Globus pallidus (tissue), 1 donor: ENCODE measurements at places on chromosomes 3 and 15.

DNA sequence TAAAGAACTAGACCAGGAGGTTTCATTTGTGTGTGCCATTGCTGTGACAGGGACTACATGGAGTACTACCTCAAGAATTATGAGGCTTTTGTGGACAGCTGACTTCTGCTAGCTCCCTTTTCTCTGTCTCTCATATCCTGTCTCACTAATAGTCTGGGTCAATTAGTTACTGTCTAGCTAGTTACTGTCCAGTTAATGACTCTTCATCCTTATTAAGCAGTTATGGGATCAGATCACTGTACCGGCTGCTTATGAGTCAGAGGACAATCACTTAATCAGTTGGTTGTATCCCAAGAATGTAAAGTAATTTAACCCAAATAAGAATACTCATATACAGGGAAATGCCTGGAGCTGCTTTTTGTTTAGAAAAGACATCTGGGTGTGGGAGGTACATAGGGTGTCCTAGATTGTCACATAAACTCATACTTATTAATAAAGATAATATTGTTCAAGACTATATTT lies 158.0 kb downstream of the CDIN1 start:
- DNase-seq: no peak

DNA sequence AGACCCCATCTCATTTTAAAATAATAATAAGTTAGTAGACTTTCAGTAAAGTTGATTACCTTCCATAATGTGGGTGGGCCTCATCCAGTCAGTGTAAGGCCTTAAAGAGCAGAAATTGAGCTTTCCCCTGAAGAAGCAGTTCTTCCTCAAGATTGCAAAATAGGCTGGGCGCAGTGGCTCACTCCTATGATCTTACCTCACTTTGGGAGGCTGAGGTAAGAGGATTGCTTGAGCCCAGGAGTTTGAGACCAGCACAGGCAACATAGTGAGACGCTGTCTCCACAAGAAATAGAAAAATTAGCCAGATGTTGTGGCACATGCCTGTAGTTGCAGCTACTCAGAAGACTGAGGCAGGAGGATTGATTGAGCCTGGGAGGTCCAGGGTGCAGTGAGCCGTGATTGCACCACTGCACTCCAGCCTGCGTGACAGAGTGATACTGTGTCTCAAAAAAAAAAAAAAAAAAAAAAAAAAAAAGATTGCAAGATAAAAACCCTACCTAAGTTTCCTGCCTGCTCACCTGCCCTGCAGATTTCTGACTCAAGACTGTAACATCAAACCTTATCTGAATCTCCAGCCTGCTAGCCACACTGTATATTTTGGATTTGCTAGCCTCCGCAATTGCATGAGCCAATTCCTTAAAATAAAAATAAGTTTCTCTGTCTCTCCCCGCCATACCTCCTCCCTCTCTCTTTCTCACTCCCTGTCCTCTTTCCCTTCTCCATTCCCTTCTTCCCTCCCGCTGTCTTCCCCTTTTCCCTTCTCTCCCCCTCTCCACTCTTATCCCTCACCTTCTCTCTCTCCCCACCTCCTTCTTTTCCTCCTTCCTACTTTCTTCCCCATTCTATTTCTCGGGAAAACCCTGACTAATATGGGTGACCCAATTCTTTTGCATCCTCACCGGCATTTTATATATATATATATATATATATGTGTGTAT lies 16.9 kb downstream of the KLHL18 start:
- no peak for DNase-seq

- DNase-seq: no peak
Measured at GRCh38 chr3:134077649-134078161, 48.0 kb upstream of the SLCO2A1 start.

- no peak for DNase-seq
Measured at GRCh38 chr3:17442332-17443049, 299.9 kb downstream of the TBC1D5 start.

- peak; percentile 54 for DNase-seq
Measured at GRCh38 chr3:107065094-107065861, 312.0 kb upstream of the CCDC54 start.

- peak; percentile 14 for DNase-seq
Measured at GRCh38 chr3:168248383-168249204, 152.9 kb upstream of the GOLIM4 start.

DNA sequence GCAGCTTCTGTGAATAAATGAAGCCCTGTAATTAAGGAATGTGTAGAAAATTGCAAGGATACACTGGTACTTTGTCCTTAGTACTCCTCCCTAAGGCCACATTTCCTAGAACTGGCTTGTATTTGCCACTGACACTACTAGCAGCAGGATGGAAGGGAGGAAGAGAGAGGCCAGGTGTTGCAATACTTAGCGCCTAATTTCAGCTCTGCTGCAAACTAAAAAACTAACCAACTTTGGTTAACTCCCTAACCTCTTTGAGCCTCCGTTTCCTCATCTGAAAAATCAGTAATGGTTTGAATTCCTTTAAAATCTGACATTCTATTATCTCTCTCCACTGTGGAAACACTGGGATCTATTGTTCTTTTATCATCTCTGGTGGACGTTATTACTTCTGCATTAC lies 257.0 kb downstream of the SV2B start:
- no peak for DNase-seq
